ENCODE measurements at places on chromosomes 1 and 21. TPM values are rescaled to one million over a fixed set of nuclear protein-coding genes. Genes with fewer than 3 reads are reported as not detected.
A peak's percentile ranks its signal among the peaks of the same experiment; 100 is the strongest.

SAMD11 gene
- 10.2 TPM for total RNA-seq

COA7 gene
- total RNA-seq, result 19.0 TPM

PCAT6 gene
- 0.60 TPM for total RNA-seq

BATF3 gene
- total RNA-seq, result not detected

PCSK9 gene
- 23.5 TPM for total RNA-seq

DNA sequence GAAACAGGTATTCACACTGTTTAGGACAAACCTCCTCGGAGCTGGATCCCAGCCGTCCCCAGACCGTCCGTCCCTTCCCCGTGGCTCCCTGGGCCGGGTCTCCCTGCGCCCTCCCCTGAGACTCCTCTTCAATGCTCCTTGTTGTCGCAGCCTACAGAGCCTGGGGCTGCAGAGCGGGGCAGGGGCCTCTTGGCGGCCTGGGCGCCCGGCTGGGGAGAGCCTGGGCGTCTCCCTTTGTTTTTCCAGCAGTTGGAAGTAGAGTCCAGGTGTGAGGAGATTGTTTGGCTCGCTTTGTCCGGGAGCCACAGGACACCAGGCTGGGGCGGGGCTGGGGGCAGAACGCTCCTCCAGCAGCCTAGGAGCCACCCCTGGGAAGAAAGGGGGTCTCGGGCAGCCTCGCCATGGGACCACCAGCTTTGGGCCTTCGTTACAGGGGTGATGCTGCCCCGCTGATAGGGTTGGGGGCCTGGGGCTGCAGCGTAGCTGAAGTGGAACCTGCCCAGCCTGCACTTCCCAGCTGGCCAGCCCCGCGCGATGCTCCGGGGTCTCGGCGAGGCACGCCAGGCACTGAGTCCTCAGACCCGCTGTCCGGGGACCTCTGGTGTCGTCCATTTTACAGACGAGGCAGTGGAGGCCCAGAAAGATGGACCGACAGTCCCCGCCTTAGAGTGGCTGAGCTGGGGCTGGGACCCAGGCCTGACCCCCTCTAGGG lies 66.9 kb downstream of the PRDM16 start:
- DNase-seq, result no peak

DNA sequence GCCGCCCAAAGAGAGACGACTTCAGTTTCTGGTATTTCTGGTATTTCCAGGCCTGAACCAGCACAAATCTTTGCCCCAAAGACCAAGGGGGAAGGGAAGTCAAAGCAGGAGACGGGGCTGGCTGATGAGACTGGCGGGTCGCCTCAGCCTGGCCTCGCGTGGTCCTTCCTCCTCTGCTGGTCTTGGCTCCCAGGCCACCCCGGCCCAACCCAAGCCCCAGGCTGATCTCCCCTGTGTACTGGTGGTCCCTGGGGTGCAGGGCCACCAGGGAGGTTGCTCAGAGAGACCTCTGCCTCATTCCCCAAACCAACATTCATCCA lies 19.9 kb downstream of the WNT4 start:
- no peak for DNase-seq

- DNase-seq, result peak; percentile 85
These were observed 75.7 kb upstream of the NRIP1 start for GRCh38 chr21:15140321-15141019.

GRCh38 chr1:31900790-31901189 lies 37.4 kb downstream of the PTP4A2 start:
- no peak for DNase-seq

GRCh38 chr1:232029315-232029714 lies 402.7 kb downstream of the DISC1 start:
- no peak for DNase-seq

DNA sequence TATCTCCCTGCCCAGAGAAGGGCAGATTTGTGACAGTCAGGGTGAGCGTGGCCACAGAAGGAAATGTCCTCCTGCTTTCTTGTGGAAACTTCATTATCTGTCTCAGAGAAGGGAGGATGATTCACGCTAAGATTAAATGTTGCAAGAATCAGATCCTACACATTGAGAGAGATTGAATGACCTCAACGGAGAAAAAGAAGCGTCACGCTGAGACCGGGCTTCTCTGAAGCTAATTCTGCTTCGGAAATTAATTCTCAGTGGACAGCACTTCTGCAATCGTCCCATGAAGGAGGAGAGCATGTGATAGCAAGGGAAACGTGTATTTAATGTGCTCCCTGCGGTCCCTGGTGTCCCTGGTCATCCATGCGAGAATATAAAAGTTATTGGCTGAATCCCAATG lies 19.8 kb upstream of the C1orf21 start:
- DNase-seq, result peak; percentile 15

- no peak for DNase-seq
These were observed 53.1 kb downstream of the KCNN3 start for GRCh38 chr1:154816937-154817336.

DNA sequence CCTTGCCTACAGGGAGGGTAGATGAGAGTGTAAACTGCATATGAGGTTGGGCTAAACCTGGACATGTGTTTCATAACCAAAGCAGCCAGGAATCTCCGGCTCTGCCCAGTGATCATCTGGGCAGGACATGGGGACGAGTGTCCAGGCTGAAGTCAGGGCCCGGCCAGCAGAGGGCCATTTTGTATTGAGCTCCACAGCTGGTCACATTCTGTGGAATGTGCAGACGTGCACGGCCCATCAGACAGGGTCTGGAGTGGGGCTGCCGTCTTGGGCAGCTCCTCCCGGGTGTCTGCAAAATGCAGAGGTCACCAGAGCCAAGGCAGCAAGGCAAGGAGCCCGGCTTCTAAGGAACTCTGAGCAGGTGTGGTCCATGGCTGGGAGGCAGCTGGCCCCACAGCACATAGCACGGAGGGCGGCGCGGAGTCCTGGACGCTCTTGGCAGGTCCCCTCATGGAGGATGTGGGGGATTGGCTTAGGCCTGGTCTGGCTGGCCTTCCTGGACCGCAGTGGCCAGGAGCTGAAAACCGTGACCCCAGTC lies 6.2 kb downstream of the LRRC3 start:
- DNase-seq, result no peak

GRCh38 chr1:67175530-67176087 lies 9.4 kb downstream of the IL23R start:
- no peak for DNase-seq

DNA sequence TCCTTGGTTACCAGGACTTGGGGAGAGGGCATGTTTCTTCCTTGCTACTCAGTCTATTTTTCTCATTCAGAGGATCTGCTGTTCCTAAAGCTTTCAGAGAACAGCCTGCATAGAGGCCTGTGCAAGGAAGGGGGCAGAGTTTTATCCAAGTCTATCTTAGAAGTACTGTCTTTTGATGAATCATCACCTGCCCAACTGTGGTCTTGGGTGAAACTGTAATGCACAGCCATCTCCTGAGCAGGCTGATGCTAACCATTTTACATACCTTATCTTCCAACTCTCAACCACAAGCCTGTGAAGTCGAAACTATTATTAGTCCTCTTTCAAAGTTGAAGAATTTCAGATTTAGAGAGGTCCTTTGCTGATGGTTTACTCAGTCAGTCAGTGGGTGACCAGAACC lies 368.0 kb downstream of the HHAT start:
- DNase-seq, result no peak
